HTR-8/SVneo (cell line): ENCODE measurements at places on chromosomes 2 and 18.

GRCh38 chr2:41169744-41170143 lies 717.9 kb upstream of the SLC8A1 start:
- no peak for DNase-seq

DNA sequence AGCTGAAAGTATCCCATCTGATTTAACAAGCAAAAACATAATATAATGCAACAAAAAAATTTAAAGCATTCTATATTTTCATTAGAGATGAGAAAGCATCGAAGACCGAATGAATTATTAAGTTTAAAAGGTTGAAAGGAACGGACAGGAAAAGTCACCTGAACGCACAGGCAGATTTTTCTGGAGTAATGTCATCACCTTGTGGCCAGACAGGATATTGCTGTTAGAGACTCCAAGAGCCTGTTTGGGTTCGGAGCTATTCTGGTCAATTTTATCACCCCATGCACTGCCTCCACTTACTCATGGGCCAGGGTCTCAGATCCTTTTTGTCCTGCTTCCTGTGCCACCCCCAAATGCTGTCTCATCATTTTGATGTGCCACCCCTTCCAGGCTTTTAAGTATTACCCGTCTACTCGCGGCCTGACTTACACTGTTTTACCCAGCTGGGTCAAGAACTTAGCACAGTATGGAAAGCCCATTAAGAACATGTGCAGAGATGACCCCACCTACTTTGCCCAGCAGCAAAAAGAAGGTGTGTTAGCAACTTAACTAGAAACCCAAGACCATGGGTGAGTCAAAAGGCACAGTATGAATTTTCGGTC lies 27.3 kb downstream of the GKN2 start:
- DNase-seq = peak; percentile 49

GRCh38 chr2:47221946-47222345 lies 66.8 kb upstream of the STPG4 start:
- DNase-seq = no peak

DNA sequence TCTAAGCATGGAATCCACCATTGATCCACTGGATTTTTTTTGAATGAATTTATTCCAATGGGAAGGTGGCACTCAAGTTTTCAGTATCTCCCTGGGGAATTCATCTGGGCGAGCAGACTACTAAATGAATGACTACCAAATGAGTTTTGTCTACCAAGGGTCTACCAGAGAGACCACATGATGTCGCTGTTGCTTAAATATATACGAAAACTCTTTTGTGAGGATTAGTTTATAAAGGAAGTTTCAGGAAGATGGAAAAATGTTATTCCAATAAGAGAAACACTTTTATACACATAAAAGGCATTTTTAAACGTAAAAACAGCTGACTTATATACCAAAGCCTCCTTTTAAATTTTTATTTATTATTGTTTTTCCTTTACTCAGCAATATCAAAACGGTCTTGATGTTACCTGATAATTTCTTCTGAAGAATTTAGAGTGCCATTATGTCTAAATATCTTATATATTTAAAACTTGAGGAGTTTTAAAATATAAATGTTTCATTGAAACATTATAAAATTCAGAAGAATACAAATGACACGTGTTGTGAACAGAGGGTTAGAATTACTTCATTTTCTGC lies 139.7 kb downstream of the HRH4 start:
- peak; percentile 22 for DNase-seq

GRCh38 chr18:62751977-62752376 lies 36.6 kb downstream of the PHLPP1 start:
- no peak for DNase-seq

- DNase-seq = peak; percentile 72
These were observed 108.8 kb downstream of the SLC4A3 start for GRCh38 chr2:219736209-219736608.

GRCh38 chr2:233439191-233439590 lies 84.9 kb downstream of the DGKD start:
- DNase-seq = no peak

DNA sequence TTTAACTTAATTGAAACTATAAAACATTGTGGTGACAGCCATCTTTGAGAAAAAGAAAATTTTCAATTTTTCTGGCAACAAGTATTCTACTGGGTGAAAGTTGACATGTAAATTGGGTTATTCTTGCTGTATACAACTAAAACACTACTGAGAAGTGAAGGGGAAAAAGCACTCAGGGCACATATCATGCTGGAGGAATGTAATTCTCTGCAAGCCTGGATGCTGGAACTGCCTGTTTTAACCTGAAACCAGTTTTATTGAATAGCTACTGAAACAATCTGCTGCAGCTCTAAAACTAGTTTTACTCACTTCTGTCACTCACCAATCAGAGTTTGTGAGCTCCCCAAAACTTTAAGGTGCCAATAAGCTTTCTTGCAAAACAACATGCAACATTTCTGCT lies 1136.0 kb downstream of the LRP1B start:
- no peak for DNase-seq

- no peak for DNase-seq
These were observed 27.7 kb downstream of the EIF2AK3 start for GRCh38 chr2:88599527-88599926.

GRCh38 chr2:105573490-105573889 lies 171.2 kb upstream of the NCK2 start:
- DNase-seq = no peak

GRCh38 chr2:42573256-42573655 lies 4.8 kb downstream of the MTA3 start:
- no peak for DNase-seq

- DNase-seq = no peak
These were observed 294.6 kb upstream of the SLC14A2 start for GRCh38 chr18:45320724-45321123.

DNA sequence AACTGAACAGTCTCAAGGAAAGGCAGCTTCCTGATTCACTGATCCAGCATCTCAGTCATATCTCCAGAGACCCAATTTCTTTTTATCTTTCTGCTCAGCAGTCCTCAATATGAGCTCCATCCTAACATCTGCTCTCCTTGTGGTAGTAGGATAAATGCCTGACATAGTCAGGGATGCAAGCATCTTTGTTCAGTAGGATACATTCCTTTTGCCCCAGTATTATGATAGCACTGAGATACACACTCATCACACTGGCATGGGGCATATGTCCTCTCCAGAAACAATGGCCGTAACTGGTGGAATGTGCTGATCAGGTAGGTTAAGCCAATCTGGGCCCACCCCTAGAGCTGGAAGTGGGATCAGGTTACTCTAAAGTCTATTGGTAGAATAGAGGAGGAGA lies 207.2 kb downstream of the ETAA1 start:
- no peak for DNase-seq

- DNase-seq = no peak
These were observed 80.5 kb downstream of the HAUS1 start for GRCh38 chr18:46184727-46185126.

GRCh38 chr2:109352898-109353689 lies 224.1 kb downstream of the SH3RF3 start:
- no peak for DNase-seq

GRCh38 chr2:202005272-202005887 lies 28.3 kb upstream of the FZD7 start:
- no peak for DNase-seq

- no peak for DNase-seq
These were observed 2.0 kb downstream of the RDH14 start for GRCh38 chr2:18558458-18558857.

DNA sequence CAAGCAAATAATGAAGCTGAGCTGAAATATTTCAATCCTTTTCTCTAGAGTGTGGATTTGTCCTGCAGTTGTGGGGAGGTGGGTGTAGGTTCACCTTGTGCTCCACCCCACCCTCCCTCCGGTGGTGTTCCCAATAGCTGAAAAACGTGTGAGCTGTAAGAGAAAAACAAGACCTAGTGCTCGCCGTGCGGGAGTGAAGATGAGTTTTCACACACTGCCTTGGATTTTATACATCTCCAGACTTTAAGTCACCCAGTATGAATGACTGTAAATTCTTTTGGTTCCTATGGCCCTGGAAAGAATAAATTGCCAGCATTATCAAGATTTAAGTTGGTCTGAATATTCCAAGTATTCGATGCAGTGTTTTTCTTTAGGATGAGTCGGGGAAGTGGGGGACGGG lies 1.9 kb upstream of the SOX11 start:
- DNase-seq = no peak

- DNase-seq = no peak
These were observed 37.6 kb upstream of the MGAT5 start for GRCh38 chr2:134216152-134216829.

DNA sequence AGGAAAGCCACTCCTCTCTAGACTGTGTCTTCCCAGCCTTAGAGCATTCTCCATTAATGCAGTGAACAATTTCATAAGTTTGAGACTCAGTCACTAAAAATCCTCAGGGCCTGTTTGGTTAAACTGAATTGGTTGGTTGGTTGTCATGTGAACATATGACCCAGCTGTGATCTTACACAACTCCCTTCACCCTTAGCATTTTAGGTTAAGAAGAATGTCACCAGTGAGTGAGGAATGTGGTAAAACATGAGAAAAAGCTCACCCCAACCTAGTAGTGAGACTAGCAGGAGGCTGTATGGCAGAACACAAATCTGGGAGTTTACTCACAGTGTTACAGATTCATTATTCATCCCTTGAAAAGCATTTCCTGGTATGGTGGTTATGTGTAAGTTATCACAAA lies 32.4 kb downstream of the LHCGR start:
- DNase-seq = no peak

- DNase-seq = no peak
These were observed 28.4 kb downstream of the AAK1 start for GRCh38 chr2:69615078-69615625.

DNA sequence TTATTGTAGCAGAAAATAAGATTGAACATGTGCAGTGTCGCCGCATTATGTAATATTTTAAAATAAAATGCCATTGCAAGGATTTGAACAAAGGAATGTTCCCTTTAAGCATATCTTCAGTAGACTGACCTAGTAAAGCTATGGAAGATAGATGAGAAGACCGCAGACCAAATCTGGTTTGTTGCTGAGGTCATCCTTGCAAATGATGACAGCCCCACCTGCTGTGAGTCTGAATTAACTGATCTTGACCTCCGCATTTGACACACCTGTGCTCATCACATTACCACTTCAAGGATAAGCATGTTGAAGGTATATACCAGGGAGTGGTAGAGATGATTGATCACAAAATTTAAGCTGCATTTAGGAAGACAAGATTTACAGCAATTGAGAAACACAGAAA lies 96.2 kb downstream of the NYAP2 start:
- no peak for DNase-seq

DNA sequence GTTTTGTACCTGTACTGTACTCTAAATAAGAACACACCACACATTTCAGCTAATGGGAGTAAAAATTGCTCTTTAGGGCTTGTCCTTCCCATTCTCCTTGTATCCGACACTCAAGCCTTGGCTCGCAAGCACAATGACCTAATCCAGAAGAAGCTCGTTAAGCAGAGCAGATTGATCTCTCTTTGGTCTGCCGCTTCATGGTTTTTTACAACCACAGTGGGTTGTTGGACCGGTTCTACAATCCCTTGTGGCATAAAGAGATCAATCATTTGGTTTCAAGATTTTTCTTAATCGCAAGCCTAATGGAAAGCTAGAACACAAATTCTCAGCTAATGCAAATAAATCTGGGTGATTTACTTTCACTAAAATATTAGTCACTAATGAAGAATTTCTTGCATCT lies 662.1 kb downstream of the LRP1B start:
- no peak for DNase-seq

GRCh38 chr18:62264984-62265383 lies 60.1 kb upstream of the TNFRSF11A start:
- DNase-seq = no peak

- DNase-seq = no peak
These were observed 40.0 kb upstream of the AGPS start for GRCh38 chr2:177352441-177353186.

DNA sequence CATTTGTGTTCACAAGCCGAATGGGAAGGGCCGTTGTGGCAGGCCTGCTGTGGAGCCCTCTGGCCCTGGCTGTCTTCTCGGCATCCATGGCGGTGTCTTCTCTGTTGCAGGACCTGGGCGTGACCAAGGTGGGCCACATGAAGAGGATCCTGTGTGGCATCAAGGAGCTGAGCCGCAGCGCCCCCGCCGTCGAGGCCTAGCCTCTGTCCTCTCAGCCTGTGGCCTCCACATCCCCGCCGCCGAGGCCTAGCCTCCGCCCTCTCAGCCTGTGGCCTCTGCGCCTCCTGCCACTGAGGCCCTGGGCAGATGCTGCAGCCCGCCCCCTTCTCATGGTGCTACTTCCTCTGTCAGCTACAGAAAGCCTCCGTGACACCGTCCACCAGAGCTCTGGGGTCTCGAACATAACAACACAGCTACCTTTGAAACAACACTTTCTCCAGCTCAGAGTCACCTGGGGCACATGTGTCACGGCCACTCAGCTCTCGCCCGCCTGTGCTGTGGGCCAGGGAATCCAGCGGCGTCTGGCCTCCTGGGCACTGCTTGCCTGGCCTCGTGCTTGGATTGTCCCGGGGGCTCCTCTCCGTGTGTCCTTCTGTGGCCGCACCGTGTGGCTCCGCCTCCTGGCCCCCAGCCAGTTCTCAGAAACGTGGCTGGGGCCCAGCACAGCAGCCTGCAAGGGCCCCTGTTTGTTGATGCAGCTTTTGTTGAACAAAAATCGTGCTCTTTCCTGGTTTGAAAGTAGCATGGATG lies 97.1 kb downstream of the USP40 start:
- no peak for DNase-seq

DNA sequence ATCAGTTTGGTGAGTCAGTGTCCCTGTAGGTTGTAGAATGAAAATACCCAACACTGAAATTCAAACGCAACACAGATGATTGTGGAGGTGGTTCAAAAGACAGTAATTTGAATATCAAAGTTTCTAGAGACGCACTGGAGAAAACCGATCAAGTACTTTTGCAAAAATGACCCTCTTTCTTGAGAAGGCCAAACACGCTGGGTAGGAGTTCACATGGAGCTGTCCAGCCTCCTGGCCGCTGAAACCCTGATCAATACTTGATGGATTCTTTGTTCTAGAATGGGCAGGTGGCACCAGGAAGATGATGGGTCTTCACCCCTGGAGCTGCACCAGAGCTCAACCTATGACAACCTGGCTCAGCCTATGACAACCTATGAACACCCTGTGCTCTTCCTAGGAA lies 39.7 kb upstream of the UBE2F start:
- no peak for DNase-seq

GRCh38 chr2:61268249-61268648 lies 106.3 kb downstream of the C2orf74 start:
- no peak for DNase-seq

GRCh38 chr2:10137053-10137843 lies 14.7 kb downstream of the RRM2 start:
- DNase-seq = no peak

GRCh38 chr2:97849881-97850528 lies 136.6 kb downstream of the ZAP70 start:
- no peak for DNase-seq

GRCh38 chr2:1115843-1116539 lies 165.3 kb downstream of the SNTG2 start:
- no peak for DNase-seq

DNA sequence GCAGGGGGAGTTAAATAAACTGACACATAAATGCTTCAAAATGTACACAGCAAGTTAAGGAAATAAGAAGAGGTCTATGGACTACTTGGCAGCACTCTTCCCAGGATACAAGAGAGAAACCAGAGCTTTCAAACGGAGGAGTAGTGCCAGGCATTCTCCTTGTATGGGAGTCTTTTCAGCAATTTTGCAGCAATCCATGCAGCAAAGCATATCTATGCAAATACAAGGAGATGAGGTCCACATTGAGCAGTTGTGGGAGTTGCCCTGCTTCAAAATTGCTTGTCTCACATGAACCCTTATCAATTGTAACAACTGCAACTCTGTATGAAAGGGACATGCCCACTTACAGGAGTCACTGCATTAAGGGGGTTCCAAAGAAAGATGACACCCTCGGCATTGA lies 37.8 kb downstream of the SCN9A start:
- DNase-seq = no peak
